ENCODE measurements at places on chromosomes 2 and 18.

GRCh38 chr2:217927601-217928323, 75.0 kb downstream of the TNS1 start:
- DNase-seq: no peak

DNA sequence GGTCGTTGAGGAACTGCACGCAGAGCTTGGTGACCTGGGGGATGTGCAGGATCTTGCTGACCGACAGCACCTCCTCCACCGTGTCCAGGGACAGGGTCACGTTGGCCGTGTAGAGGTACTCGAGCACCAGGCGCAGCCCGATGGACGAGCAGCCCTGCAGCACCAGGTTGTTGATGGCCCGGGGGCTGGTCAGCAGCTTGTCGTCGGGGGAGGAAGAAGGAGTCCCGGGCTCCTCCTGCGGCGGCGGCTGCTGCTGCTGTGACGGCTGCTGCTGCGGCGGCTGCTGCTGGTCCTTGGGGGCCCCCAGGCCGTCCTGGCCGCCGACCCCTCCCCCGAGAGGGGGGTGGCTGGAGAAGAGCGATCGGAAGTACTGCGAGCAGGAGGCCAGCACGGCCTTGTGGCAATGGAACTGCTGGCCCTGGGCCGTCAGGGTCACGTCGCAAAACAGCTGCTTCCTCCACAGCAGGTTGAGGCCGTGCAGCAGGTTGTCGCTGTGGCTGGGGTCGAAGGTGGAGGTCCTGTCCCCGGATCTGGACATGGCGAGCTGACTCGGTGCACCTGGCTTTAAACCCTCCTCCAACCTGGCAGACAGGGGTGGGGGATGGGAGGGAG, 2.7 kb downstream of the KLHL14 start:
- no peak for DNase-seq

DNA sequence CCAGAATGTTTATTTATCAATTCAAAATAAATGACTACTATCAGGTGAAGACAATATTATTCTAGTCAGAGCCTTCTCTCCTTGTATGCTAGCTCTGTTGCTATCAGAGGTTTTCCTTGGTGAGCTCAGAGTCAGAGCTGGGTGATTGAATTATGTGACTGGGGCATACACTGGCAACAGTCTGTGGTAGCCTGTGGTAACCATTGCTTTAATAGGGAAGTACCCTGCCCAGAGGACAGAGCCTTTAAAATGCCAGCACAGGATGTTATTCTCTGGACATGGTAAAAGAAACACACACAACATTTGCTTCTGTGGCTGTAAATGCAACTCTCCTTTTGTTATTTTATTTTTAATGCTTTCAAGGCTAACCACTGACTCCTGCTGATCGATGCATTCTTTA, 124.7 kb downstream of the PPP1R1C start:
- DNase-seq: no peak

GRCh38 chr2:158716121-158716791, 78.9 kb upstream of the DAPL1 start:
- no peak for DNase-seq

- no peak for DNase-seq
Measured at GRCh38 chr18:77566604-77567003, 317.0 kb downstream of the GALR1 start.

DNA sequence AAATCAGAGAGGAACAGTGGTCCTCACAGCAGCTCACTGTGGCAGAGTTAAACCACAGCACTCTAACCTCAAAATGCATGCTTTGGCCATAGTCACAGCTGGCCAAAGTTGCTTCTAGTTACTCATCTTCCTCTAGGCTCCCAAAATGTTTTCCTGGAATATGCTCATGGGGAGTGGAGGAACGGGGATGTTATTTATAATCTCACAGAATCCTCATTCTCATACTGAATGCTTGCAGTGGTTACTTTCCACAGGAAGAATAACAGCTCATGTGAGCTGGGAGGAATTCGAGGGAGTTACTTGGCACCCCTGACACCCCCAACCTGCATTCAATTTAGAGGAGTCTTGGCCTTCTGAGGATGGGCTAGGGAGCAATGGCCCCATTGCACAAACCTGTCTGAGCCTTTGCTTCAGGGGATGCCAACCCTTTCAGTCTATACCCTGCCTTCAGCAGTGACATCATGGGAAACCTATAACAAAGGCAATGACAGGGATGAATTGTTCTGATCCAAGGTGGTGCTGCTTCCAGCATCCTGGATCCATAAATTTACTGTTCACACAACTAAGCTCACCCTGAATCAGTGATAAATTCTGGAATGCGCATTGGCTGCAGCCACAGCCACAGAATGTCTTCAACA, 22.4 kb upstream of the CCBE1 start:
- DNase-seq: peak; percentile 82

DNA sequence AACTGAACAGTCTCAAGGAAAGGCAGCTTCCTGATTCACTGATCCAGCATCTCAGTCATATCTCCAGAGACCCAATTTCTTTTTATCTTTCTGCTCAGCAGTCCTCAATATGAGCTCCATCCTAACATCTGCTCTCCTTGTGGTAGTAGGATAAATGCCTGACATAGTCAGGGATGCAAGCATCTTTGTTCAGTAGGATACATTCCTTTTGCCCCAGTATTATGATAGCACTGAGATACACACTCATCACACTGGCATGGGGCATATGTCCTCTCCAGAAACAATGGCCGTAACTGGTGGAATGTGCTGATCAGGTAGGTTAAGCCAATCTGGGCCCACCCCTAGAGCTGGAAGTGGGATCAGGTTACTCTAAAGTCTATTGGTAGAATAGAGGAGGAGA, 207.2 kb downstream of the ETAA1 start:
- no peak for DNase-seq

DNA sequence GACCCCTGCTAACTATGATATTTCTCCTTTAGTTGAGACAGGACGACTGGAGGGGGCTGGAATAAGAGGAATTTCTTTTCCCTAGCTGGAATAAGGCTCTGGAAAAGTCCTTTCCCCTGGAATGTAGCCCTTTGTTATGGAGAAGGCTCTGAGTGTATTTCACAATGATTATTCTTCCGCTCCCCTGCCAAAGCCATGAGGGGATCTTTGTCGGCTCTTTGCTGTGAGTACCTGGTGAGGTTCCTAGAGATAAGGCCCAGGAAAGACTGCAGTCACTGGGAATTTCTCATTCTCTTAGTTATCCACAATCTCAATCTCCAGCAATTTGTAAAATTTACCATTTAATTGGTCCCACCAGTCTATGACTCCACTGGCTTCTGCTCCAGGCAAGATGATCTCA, 340.2 kb upstream of the HNRNPA3 start:
- no peak for DNase-seq

DNA sequence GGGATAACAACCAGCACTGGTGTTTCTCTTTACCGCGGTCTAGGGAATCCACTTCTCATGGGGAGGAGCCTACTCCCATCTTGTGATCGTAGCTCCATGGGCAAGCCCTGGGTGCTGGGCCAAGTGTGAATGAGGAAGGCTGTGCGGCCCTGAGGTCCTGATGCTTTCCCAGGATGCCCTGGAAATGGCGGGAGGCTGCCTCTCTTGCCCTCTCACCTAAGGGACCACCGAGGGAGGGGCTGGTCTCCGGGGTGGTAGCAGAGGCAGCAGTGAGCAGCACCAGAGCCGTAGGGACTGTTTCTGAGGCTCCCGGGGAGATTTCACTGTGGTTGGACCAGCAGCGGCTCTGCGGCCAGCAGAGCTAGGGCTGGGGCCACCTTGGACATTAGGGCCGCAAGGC, 15.5 kb upstream of the NPPC start:
- DNase-seq: no peak

- no peak for DNase-seq
Measured at GRCh38 chr2:24164416-24164973, 10.4 kb upstream of the FAM228A start.

DNA sequence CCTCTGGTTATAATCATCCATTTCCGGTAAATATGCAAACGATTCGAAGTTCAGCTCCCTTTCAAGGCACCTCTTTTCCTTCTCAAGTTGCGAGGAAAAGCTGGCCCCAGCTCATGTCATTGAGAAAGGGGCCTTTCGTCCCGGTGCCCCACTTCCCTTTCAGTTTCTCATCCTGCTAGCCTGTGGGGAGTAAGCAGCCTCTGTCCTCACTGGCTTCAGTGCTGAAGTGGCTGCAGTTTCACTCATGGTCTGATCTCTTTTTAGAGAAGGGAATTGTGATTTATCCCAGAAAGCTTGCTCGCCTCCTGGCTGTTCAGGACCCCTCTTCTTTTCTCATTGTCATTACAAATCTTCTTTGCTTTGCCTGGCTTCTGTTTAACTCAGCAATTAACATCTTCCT, 207.5 kb downstream of the NR4A2 start:
- DNase-seq: no peak

DNA sequence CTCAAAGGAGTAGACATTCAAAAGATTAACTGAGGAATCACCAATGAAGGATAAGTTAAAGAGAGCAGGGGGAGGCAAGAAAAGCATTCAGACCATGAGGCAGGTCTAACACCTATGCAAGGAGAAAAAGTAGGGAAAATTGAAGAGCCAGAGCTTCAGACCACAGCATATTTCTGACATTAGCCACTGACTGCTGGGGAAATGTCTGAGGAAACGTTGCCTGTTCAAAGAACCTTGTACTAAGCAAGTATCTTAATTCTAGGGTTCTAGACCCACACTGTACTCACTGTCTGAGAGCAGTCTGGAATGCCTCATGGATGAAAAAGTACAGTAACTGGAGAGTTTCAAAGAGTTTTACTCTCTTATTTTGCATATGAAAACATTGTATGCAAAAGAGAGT, 39.5 kb upstream of the TFPI start:
- no peak for DNase-seq

GRCh38 chr2:200781616-200782015, 30.1 kb upstream of the BZW1 start:
- no peak for DNase-seq

- DNase-seq: peak; percentile 7
Measured at GRCh38 chr18:23982155-23983079, 32.1 kb upstream of the TTC39C start.

- DNase-seq: no peak
Measured at GRCh38 chr18:63363951-63364350, 3.1 kb downstream of the KDSR start.

Measured in HS-27A (cell line).